Stimulated activated CD8-positive, alpha-beta memory T cell treated with anti-CD3 and anti-CD28 coated beads, Interleukin-2, amount 100 ng/mL, for 1 hour (primary cell): ENCODE measurements at places on chromosomes 11 and 22.

DNA sequence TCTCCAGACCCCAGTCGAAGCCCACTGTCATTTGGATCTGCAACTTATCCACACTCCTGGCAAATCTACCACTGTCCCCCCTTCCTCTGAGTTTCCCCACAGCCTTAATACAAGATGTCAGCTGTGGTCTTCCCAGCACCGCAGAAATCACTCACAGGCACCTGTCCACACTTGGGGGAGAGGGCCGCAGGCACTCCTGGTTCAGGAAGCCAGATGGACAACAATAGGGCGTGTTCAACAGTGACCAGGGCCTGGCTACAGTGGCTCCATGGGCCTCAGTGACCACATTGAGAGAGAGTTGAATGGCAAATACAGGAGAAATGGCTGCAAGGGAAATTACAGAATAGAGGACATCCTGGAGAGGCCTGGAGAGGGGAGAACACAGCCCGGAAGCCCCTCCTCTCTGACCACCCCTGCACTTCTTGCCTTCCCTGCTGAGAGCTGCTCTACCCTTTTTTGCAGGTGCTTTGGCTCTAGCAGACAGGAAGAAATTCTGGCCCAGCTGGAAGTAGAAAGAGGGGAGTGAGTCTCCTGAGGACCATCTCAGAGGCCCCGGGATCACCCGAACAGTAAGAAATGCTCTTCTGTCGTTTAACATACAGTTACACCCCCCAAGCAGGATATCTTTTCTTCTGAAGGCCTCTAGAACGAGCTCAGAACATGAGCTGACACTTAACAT lies 164.6 kb downstream of the FEZ1 start:
- no peak for DNase-seq

GRCh38 chr11:81897639-81898038 lies 836.0 kb downstream of the FAM181B start:
- DNase-seq: no peak

- DNase-seq: no peak
Measured at GRCh38 chr22:41656556-41656955, 32.1 kb downstream of the SNU13 start.

DNA sequence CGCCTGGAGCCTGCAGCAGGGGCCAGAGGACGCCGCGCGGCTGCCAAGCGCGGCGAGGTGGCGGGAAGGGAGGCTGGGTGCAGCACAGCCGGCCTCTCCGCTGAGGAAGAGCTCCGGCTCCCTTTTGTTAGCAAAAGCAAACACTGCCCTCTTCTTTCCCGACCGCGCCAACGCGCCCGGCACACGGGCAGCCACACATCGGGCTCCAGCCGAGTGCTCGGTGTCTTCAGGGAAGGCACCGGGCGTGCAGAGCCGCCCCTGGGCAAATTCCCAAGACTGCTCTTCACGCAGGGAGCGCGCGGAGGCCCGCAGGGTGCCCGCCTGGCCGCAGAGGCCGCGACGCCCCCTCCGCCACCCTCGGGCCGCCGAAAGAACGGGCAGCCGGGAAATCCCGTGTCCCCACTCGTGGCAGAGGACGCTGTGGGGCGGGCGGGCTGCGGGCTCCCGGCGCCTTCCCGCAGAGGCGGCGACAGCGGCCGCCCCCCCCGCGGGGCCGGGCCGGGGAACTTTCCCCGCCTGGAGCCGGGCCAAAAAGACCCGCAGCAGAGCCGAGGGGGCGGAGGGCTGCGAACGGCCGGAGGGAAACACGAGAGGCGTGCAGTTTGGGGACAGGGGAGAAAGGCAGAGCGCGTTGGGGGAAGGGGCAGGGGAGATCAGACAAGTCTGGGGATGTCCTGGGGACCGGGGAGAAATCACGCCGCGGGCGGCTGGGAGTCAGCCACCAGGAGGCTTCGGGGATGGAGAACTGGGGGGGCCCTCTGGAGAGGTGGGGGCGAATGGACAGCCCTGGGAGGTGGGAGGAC lies 931 bp downstream of the CADM1 start:
- no peak for DNase-seq

DNA sequence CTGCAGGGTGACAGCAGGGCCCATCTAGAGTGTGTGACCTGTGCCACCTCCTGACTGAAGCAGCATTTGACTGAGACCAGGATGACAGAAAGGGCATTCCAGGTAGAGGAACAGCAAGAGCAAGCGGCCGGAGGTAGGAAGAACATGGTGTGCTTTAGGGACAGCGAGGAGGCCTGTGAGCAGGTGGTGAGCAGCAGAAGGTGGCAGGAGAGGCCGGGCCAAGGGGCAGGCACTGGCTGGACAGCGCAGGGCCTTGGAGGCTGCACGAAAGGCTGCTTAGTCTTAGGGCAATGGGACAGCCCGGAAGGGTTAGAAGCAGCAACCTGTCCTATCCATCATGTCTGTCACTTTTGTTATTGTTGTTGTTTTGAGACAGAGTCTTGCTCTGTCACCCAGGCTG lies 17.6 kb upstream of the LRRC32 start:
- no peak for DNase-seq

DNA sequence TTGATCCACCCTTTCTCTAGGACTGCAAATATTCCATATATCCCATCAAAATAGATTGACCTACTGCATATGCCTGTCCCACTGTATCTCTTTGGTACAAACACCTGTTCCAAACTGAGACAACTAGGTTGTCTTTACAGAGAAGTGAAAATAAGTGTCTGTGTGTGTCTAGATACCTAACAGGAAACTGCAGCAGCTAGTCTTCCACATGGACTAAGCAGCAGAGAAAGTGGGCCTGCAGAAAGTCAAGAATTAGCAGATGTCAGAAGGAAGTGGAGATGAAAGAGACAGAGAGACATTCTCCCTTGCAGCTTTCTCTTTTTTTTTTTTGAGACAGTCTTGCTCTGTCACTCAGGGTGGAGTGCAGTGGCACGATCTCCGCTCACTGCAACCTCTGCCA lies 3.9 kb upstream of the RAB39A start:
- no peak for DNase-seq

DNA sequence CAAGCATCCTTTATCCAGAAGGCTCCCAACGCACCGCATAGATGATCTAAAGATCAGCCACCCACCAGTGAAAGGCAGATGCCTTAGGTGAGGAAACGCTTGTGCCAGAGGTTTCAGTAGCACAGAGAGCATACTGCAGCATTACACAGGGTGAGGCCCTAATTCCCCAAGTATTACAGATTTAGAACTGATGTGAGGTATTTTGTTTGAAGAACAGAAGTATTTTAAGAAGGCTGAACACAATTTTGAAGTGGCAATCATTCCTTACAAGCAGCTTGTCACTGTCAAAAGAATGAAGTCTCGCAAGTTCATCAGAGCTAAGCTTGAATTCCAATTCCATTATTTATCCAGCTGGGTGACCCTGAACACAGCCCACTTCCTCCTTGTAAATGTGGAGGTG lies 70.0 kb upstream of the FAT3 start:
- DNase-seq: no peak

DNA sequence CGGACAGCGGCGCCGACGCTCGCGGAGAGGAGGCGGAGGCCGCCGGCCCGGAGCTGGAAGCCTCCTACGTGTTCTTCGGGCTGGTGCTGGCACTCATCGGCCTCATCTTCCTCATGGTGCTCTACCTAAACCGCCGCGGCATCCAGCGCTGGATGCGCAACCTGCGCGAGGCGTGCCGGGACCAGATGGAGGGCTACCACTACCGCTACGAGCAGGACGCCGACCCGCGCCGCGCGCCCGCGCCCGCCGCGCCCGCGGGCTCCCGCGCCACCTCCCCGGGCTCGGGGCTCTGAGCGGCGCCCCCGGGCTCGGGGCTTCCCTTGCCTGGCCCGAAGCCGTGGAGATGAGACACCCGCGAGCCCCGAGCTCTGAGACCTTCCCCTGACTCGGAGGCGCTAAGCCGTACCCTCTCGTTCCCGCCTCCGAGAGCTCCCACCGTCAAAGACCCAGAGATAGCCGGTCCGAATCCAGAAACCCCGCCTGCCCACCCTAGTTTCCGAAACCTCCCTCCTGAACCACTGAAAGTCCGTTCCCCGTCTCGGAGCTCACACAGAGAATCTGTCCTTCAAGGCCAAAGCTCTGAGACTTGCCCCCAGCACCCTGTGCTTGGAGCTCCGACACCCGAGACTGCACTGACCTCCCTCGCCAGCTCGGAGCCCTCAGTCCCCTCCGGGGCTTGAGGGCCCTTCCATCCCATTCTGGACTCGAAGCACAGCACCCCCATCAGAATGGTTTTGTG lies 1.5 kb downstream of the TPBGL start:
- DNase-seq: no peak

GRCh38 chr11:79436919-79437277 lies 3.9 kb downstream of the TENM4 start:
- DNase-seq: no peak

GRCh38 chr22:30649430-30650007 lies 13.9 kb downstream of the SLC35E4 start:
- peak; percentile 62 for DNase-seq

GRCh38 chr11:85791409-85791990 lies 19.4 kb downstream of the SYTL2 start:
- no peak for DNase-seq

GRCh38 chr11:38315151-38315550 lies 1717.1 kb upstream of the RAG2 start:
- DNase-seq: no peak

DNA sequence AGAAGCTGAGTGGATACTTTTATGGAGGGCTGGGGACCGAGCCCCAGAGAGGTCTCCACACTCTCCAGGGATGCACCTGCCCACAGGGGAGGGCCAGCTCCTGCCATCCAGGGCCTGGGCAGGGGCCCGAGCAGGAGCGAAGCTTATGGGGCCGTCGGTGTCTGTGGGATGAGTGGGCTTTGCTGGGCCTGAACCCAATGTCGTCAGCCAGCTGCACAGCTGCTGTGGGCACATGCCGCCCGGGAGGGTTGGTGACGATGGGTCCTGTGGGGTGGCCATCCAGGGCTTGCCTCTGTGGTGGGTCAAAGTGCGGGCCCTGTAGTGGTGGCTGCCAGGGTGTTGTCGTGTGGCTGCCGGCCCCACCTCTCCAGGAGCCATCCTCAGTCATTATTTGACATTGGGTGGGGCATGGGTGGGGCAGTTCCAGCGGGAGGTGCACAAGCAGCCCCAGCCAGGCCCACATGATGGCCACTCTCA lies 447.1 kb downstream of the TBC1D22A start:
- DNase-seq: no peak

DNA sequence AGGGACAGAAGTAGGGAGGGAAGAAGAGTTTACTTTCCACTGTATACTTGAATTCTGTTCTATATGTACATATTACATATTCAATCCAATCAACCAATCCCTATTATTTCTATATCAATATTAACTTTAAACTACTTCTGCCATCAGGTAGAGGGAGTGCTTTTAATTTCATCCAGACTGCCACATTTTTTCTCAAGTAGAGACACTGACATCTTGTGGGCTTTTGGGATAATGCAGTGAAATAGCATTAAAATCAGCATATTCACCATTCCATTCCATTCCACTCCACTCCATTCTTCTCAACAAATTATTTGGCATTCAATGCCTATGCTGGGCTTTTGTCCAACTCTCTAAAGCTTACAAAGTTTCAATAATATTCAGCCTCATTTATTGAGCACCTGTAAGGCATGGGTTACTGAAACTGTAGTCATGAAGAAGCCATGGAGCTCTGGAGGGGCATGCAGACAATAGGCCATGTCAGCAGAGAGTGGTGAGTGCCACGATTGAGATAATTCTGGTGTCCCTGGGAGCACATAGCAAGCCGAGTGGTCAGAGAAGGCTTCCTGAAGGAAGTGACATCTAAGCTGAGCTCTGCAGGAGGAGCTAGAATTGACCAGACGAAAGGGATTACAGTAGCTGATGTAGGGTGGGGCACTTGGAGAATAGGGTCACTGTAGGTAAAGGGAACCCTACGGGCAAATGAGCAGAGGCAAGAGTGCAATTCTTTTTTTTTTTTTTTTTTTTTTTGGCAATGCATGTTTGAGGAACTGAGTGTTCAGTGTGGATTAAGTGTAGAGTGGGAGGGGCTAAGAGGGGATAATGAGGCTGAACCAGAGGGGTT lies 12.8 kb upstream of the CLPB start:
- DNase-seq: no peak

- no peak for DNase-seq
Measured at GRCh38 chr11:12003336-12003735, 5.1 kb downstream of the DKK3 start.

GRCh38 chr11:20451568-20451967 lies 64.1 kb downstream of the PRMT3 start:
- DNase-seq: no peak

DNA sequence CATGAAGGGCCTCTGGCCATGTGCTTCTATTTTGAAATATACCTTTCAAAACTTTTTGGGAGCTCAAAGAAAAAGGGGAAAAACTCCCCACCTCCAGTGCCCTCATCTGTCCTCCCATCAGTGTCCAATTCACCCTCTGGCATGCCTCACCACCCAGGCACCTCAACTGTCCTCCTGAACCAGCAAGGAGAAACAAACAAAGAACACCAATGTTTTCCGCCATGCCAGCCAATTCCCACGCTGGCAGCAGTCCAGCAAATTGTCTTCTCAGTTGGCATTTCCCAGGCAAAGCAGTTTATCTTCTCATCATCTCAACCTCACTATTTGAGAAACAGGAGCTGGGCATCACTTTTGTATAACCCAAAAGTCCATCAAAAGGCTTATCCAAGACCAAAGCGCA lies 496.9 kb downstream of the SOX6 start:
- DNase-seq: no peak
